ENCODE measurements at places on chromosomes 5 and 9.

GRCh38 chr9:95857896-95858295 lies 17.6 kb upstream of the ERCC6L2 start:
- no peak for DNase-seq

DNA sequence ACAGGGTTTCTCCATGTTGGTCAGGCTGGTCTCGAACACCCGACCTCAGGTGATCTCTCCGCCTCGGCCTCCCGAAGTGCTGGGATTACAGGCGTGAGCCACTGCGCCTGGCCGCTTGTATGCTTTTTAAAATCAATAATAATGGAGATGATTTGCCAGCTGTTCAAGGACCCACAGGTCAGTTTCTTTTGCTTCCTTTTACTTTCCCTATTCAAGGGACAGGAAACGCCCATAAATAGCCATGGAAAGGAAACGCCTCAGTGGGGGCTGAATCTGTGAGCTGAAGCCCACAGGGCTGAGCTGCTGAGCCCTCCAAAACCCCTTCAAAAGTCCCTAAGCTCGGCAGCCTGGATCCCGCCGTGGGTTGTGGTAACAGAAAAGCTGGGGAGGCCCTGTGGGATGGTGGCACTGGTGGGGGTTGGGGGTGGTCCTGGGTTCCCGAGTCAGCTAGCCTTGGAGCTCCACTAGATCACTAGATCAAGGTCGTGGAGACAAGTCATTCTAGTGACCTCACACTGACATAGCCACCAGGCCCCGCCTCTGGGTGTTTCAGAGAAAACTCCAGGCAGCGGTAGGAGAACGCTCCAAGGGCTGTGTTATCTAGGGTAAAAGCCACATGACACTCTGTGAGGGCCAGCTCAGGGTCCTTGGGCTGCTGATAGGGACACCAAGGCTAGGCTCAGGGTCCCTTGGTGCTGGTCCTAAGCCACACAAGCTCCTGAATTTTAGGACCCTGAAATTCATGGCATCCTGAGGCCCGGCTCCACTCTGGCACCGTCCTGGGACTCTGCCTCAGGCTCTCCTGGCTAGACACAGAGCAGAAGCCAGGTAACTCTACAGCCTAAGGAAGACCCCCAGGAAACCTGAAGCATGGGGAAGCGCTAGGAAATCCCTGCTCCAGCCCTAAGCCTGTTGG lies 18.0 kb upstream of the DUSP1 start:
- DNase-seq: no peak

DNA sequence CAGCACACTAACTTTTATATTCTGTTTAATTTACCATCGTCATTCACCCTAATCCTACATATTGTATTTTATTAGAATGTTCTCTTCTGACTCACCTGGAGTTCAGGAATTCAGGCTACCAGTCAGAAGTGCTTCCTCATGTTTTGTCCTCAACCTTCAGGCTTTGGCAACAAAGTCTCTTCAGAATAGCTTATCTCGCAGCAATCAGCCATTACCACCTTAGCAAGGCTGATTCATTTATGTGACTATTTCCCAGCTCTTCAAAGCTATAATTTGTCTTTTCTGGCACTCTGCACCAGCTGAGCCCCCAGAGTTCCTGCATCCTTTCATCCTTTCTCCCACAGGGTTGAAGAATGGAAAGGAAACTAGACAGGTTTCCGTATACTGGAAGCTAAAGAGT lies 365.5 kb upstream of the CDH18 start:
- no peak for DNase-seq

DNA sequence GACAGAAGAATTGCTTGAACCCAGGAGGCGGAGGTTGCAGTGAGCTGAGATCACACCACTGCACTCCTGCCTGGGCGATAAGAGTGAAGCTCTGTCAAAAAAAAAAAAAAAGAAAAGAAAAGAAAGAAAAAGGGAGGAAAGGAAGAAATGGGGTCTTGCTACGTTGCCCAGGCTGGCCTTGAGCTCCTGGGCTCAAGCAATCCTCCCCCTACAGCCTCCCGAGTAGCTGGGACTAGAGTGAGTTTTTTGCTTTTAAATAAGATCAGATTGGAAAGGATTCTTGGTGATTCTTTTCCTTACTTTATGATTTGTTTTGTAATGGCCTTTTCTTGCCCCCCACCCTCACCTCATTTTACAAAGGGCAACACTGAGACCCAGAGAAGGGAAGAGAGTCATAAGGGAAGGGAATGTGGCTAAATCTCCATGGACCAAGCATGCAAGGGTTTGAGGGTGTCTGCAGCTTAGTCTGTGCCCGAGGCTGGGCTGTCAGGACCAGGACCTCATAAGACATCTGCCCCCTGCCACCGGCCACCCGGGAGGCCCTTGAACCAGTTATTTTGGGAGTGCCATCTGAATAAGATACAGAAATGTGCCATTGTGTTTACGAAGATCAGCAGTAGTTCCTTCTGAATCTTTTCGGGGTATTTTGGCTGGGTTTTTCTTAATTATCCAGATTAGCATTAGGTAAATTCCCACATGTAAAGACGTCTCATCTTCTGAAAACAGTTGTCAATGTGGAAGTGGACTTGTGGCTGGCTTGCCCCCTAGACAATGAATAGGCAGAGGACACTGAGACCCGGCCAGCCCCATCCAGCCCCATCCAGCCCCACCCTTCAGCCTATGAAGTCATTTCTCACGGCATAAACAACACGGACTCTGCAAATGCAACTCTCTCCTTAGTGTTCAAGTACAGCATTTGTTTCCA lies 44.5 kb upstream of the GRHPR start:
- DNase-seq: no peak

DNA sequence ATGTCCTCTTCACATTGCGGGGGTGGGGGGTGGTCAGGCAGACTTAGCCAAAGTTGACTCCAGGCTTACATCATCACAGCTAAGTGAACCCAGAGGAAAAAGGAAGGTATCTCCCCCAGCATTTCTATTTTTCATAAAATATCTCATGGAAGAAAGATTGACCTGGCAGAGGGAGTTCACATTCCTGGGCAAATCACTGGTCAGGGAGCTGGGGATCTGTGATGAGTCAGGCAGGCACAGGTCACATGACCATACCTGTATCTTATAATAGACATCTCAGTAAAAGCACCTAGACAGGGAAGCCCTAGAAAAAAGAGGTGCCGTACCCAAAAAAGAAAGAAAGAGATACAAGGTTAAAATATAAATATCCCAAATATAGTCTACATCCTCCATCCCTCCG lies 57.3 kb upstream of the WWC1 start:
- no peak for DNase-seq

DNA sequence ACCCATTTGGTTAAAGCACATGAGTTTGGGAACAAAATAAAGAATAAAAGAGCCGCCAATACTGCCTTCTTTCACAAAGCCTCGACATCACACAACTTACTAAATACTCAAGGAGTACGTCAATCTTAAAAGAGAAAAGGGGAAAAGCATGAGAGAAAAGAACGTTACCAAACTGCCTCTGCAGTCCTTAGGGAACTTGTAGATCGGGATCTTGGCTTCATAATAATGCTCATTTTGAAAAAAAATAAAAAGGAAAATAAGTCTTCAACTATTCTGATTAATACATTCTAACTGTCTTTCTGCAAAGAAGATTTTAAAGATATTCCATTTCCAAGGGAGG lies 618.4 kb downstream of the PDE4D start:
- DNase-seq: no peak

DNA sequence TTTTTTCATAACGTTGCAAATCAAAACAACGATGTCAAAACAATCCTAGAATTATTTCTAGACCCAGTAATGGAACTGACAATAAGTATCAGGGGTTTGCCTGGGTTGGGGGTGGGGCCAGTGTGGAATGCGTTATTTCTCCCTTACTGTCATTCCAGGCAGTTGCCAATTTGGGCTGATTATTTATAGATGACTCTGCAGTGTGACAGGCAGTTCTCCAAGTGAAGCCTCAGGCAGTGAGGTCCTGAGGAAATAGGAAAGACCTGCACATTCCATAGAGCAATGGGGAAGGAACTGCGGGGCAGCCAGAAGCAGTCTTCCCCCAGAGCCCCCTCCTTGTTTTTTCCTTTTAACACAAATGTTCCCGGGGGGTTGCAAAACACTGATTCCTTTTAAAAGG lies 179.0 kb downstream of the YTHDC2 start:
- no peak for DNase-seq

DNA sequence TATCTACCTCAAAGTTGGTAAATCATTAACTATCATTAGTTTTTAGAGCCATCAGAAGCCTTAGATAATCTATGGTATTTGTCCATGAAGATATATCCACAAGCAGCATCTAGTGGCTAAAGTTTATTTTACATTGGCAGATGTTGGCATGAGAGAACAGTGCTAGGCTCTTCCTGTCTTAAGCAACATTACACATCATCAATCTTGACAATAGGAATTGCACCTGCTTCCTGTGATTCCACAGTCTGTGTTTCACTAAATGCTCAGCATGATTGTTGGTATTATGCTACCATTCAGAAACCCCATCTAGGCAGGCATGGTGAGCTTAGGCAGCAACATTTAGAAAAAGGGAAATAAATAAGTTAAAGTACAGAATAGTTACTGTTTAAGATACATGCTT lies 246.6 kb downstream of the SLCO4C1 start:
- DNase-seq: no peak

GRCh38 chr9:129012343-129012742 lies 15.8 kb downstream of the SH3GLB2 start:
- no peak for DNase-seq

DNA sequence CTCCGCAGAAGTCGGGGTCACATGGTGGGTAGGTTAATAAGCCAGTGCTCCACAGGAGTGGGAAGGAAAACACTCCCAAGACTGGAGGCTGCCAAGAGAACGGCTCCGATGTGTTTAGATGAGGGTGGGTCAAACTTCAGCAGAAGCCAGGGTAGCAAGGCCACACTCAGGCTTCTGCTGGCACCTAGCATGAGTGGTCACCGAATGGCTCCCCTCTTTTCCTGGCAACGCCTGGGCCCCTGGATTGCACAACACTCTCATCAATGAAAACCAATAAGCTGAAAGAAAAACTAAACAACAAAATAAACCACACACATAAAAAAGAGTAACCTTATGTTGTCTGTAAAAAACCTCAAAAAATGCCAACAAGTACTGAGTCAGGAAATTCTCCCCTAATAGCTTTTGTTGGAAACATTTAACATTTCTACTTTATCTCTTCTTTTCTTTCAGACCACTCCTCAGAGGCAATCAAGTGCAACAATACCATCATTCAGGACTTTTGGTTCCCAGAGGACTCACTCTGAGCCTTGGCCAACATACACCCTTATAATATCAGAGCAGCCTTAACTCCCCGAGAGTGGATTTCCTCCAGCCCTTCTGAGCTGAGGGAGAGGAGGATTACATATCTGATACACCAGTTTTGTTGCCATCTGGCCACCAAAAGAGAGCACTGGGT lies 279.9 kb downstream of the ENC1 start:
- DNase-seq: no peak

Data from CD4-positive, alpha-beta T cell treated with Interleukin-2 at 100 ng/mL for 4 hours (primary cell).